ENCODE measurements at places on chromosomes 1 and 21.

GRCh38 chr21:14877581-14878228, 187.1 kb downstream of the NRIP1 start:
- DNase-seq: no peak
- no peak overlapping the region for H3K4me3 ChIP-seq
- no peaks in the 10 kb centered on the region for H3K36me3 ChIP-seq
- H3K27me3 ChIP-seq: no peaks in the 10 kb centered on the region
- no peaks in the 10 kb centered on the region for H3K4me1 ChIP-seq

- no peak for DNase-seq
- no peaks in the 10 kb centered on the region for H3K36me3 ChIP-seq
- H3K4me3 ChIP-seq: no peak overlapping the region
Observed at GRCh38 chr1:30407865-30408580, 315.4 kb downstream of the MATN1 start.

DNA sequence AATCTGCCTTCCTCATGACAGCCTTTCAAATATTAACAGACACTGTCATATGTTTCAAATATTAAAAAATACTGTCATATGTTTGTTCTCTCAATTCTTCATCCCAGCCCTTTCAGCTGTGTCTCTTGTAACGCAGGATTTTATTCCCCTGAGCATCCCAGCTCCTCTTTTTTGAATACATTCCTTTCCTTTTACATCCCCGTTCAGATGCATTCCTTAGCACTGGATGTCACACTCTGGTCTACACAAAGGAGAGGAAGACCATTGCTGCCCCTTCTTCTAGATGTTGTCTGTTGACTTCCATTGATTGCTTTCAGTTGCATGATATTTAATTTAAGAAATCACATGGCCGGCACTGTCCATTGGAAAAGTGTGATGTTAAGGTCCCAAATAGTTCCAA, 117.4 kb upstream of the PAXBP1 start:
- H3K27ac ChIP-seq: no peak overlapping the region
- H3K4me3 ChIP-seq: no peak overlapping the region
- no peaks in the 10 kb centered on the region for H3K4me1 ChIP-seq
- DNase-seq: no peak
- no peaks in the 10 kb centered on the region for H3K27me3 ChIP-seq
- no peaks in the 10 kb centered on the region for H3K36me3 ChIP-seq

GRCh38 chr1:27348861-27349783, 7.3 kb downstream of the SYTL1 start:
- H3K27me3 ChIP-seq: no peaks in the 10 kb centered on the region
- peaks cover 45% of the 10 kb centered on the region for H3K36me3 ChIP-seq
- peak; percentile 57 for DNase-seq
- H3K4me3 ChIP-seq: no peak overlapping the region

DNA sequence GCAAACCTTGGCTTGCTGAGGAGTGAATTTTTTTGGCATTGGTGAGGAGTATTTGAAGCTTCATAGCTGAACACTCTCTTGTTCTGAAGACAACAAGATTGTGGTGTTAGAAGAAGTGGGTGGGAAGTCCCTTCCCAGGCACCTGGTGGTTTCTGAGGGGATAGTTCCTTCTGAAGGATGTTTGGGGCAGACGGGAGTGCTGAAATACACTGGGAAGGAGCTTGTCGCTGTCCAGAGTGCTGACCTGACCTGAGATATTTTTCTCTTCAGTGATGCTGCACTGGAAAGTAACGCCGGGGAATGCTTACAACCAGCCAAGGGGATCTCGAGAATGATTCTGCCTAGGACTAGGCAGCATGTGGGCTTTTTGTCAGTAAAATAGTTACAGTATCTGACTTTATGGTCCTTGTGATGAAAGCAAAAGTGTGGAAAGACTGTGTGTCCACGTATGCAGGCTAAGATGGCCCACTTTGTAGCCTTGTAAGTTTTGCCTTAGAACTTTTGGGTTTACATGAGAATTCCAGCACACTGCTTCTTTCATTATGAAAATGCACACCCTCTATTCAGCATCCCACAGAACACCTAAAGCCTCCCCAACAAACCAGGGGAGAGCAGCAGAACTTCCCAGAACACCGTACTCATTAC, 33.1 kb upstream of the NFASC start:
- no peaks in the 10 kb centered on the region for H3K4me1 ChIP-seq
- no peak overlapping the region for H3K4me3 ChIP-seq
- peaks cover 4% of the 10 kb centered on the region for H3K27me3 ChIP-seq
- H3K27ac ChIP-seq: no peak overlapping the region
- H3K36me3 ChIP-seq: no peaks in the 10 kb centered on the region

DNA sequence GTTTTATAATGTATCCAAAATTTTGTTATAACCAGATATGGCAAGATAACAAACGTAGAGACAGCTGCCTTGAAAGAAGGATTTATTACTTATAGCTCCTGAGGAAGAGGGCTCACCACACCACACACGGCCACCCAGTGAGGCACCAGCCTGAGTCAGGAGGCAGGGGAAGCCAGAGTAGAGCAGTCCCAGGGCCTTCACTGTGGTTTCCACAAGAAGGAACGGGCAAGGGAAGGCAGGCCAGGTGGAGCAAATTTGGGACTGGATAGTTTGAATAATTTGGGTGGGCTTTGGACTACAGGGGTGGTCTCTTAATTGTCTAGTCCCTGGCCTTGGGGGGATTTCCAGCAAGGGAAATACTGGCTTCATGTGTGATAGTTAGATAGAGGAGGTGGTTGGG, 72.5 kb downstream of the RRAGC start:
- no peak overlapping the region for H3K4me3 ChIP-seq
- H3K27ac ChIP-seq: no peak overlapping the region
- peaks cover 6% of the 10 kb centered on the region for H3K27me3 ChIP-seq
- DNase-seq: no peak

All from natural killer cell (primary cell).